ENCODE measurements at places on chromosomes 3 and 15.

DNA sequence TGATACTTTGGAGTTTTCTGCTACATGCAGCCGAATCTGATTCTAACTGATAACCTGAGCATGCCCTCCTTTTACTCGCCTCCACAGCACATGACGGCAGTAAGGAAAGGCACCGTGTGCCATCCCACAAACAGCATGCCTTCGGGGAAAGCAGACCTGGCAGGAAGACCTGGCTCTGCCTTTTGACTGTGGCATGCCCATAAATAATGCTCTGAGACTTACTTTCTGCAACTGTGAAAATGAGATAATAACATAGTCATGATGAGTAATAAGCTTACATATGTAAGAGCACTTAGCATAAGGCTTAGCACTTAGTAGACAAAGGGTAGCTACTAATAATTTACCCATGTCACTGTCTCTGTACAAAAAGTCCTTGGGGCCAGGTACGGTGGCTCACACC lies 32.9 kb downstream of the MTHFS start:
- no peak for DNase-seq

- DNase-seq: no peak
Measured at GRCh38 chr3:194283221-194284006, 67.7 kb downstream of the CPN2 start.

DNA sequence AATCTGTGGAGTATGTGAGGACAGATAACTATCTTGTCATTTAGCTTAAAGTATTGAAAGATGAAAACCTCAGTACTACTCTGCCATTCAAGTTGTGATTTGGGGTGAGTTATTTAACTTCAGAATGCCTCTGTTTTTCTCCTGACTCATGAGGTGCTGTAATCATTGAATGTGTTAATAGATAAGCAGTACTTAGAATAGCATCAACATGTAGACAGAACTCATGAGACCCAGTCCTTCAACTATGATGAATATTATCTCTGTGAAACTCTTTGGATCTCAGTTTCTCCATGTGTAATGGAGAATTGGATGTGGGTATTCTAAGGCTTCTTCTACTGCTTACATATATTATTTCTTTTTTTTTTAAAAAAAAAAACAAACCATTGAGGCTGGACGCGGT lies 431.4 kb downstream of the GRM7 start:
- no peak for DNase-seq

GRCh38 chr15:80183886-80184285 lies 31.1 kb downstream of the FAH start:
- no peak for DNase-seq

- DNase-seq: no peak
Measured at GRCh38 chr15:60889006-60889405, 340.1 kb downstream of the RORA start.

DNA sequence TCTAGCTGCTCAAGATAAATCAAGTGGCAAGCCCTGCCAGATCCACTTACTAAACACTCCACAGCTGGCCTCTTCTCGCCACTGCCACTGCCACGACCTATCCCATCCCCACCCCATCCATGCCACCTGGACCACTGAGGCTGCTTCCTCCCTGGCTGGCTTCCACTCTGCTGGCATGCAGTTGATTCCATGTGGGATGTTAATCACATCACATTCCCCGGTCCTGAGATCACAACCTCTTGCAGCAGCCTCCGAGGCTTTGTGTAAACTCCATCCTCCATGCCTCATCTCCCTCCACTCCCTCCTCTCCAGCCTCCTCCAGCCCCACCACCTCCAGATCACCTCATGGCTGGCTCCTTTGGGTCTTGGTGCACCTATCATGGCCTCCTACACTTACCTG lies 7.7 kb downstream of the NCKIPSD start:
- no peak for DNase-seq

DNA sequence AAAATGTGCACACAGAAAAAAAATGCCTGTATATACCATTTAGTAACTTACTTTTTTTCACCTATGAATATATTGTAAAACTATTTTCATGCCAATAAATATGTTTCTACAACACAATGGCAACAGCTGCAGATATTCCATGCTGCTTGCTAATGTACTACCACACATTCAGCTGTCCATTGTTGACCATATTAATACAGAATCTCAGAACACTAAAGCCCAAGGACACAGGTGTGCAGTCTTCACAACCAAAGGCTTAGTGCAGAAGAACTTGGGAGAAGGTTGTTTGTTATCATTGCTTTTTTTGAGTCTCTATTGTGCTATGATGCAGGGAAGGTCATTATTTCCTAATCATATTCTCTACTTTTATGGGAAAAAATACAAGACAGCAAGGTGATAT lies 79.6 kb downstream of the DIPK2A start:
- DNase-seq: no peak

DNA sequence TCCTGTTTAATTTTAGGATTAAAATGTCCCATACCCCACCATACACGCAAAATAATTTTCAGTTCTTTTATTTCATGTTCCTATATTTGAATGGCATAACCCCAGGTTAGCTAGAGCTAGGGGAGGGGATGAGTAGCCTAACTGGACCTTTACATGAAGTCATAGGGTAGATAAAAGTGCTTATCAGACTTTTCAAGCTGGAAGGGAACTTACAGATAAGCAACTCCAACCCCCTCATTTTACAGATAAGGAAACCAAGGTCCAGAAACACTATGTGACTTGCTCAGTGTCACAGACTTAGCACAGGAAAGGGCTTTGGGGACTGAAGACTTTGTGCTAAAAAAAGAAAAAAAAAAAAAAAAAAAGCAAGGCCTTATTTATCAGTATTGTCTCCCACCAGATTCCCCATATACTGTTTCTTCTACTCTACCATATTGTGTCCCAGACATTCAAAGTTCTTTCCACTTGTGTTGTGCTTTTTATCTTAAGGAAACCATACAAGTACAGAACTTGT lies 10.6 kb upstream of the TNIK start:
- DNase-seq: no peak

GRCh38 chr3:197368330-197368729 lies 69.9 kb upstream of the DLG1 start:
- DNase-seq: no peak

GRCh38 chr15:36126194-36126593 lies 453.2 kb upstream of the CDIN1 start:
- DNase-seq: no peak

DNA sequence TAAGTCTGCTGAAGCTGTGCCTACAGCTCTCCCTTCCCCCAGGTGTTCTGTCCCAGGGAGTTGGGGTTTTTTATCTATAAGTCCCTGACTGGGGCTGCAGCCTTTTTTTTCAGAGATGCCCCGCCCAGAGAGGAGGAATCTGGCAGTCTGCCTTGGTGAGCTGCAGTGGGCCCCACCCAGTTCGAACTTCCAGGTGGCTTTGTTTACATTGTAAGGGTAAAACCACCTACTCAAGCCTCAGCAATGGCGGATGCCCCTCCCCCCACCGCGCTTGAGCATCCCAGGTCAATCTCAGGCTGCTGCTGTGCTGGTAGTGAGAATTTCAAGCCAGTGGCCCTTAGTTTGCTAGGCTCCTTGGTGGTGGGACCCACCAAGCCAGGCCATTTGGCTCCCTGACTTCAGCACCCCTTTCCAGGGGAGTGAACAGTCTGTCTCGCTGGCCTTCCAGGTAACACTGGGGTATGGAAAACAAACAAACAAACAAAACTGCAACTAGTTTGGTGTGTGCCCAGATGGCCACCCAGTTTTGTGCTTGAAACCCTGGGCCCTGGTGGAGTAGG lies 189.4 kb downstream of the MFSD1 start:
- no peak for DNase-seq

DNA sequence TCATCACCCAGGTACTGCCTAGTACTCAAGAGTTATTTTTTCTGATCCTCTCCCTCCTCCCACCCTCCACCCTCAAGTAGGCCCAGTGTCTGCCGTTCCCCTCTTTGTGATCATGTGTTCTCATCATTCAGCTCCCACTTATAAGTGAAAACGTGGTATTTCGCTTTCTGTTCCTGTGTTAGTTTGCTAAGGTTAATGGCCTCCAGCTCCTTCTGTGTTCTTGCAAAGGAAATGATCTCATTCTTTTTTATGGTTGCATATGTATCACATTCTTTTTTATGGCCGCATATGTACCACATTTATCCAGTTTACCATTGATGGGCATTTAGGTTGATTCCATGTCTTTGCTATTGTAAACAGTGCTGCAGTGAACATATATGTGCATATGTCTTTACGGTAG lies 8.2 kb upstream of the GANC start:
- no peak for DNase-seq

- no peak for DNase-seq
Measured at GRCh38 chr3:160346511-160346910, 52.5 kb downstream of the IFT80 start.

GRCh38 chr15:43135351-43135750 lies 2.0 kb downstream of the TMEM62 start:
- DNase-seq: no peak

- peak; percentile 14 for DNase-seq
Measured at GRCh38 chr3:175146258-175146657, 287.1 kb downstream of the NAALADL2 start.

GRCh38 chr3:125585595-125586223 lies 9.6 kb downstream of the OSBPL11 start:
- peak; percentile 54 for DNase-seq

DNA sequence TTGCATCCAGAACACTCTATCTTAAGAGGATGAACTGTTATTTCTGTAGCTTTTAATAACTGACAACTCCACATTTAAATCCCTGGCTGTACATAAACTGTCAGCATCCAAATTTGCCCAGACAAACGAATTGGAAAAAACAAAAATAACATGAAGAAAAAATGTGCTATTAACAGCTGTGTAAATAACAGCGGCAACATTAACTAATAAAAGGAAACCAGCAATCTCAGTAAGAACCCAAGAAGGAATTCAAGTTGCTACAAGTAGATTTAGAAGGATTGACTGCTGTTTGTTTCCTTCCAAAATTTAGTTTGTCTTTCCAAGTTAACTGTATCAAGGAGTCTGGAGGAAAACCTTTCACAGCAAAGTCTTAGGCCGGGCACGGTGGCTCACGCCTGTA lies 550.6 kb upstream of the MDFIC2 start:
- DNase-seq: no peak

DNA sequence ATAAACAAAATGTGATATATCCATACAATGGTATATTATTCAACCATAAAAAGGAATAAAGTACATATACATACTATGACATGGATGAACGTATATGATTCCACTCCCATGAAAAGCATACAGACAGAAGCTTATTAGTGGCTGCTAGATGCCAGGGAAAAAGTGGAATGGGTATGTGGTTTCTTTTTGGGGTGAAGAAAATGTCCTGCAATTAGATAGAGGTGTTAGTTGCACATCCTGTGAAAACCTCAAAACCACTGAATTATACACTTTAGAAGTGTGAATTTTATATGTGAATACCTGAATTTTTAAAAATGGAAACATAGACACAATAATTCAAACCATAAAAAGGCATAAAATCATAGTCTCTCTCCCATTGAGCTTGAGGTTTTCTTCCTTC lies 11.2 kb downstream of the DENND6A start:
- no peak for DNase-seq

- no peak for DNase-seq
Measured at GRCh38 chr15:69631978-69632377, 179.4 kb downstream of the RPLP1 start.

- DNase-seq: peak; percentile 88
Measured at GRCh38 chr3:50350527-50351322, at the start of the genes CYB561D2 and NPRL2. Gene CYB561D2, plus strand, starts transcription at chr3:50350862. Its CDS starts 572 bp downstream, at chr3:50351434. Gene NPRL2, minus strand, starts transcription at chr3:50350775. Its CDS starts 123 bp downstream, at chr3:50350652.

DNA sequence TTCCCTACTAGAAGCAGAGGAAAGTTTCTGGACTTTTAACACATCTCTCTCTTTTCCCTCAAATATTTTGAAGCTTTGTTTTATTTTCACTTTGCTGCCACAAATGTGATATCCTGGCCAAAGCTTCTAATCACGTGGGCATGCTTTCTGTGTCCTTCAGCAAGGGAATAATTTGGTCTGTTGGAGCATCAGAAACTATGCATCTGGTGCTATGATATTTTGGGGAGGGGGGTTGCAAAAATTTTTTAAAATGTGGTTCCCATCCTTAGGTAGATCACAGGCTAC lies 254.2 kb downstream of the GAP43 start:
- no peak for DNase-seq

GRCh38 chr3:12405432-12406272 lies 78.6 kb upstream of the TSEN2 start:
- DNase-seq: no peak

DNA sequence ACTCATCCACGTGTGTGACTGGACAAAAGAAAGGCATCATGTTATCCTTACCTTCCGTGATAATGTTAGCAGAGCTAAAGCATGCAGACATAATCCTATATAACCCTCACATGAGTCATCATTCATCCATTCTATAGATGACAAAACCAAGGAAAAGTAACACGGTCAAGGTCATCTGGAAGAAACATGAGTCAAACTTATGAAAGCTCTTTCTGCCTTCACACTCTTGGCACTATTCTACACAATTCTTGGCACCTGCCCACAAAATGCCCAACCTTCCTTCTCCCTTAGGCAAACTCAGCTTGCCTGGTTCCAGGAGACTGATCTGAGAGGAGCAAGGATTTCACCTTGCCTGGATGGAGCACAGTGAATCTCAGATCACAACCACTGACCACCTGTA lies 66.9 kb downstream of the PRICKLE2 start:
- no peak for DNase-seq

GRCh38 chr3:44232407-44232806 lies 9.3 kb upstream of the TOPAZ1 start:
- DNase-seq: no peak

DNA sequence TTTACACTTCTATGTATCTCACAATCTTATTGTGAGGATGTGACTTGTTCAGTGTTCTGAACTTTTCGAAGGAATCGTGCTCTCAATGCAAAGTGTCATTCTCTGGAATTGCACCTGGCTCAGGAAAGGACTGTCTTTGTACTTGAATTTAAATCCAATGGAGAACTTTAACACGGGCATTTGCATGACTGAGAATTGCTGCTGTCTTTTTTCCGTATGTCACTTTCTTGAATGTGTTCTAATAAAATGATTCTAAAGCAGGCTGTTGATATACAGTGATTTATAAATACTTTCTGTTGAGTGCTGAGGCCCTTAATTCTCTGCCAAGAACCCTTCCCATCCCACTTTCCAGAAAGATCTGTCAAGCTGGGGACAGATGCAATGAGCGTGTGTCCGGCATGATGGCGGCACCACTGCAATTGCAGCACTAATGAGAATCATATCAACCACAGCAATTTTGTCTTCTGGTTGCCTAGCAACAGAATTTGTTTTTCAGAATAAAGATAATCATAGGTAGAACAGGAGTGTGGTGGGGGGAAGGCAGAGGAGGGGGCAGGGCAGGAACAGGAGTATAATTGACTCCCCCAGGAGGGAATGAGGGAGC lies 210.6 kb upstream of the UMPS start:
- DNase-seq: no peak

GRCh38 chr3:168467115-168467714 lies 371.5 kb upstream of the GOLIM4 start:
- peak; percentile 10 for DNase-seq

DNA sequence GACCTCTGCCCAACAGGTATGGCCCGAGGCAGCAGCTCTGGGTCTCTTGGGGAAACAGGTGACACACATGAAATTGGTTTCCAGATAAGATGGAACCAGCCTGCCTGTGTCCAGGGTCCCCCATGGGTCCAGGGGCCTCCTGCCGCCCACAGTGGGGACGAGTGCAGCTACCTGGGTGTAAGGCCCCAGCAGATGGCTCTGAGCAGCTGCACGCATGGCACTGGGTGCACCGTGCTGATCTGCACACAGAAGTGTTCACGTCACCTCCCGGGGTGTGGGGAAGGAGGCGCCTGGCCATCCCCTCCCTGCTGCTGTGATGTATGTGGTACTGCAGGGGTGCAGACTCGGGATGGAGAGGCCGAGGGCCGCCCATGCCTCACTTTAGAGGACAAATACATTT lies 63.6 kb downstream of the NIPA2 start:
- no peak for DNase-seq
